ENCODE measurements at places on chromosomes 12 and 14.

- peak; percentile 50 for DNase-seq
Observed at GRCh38 chr12:124423761-124424515, 129.0 kb downstream of the RFLNA start.

GRCh38 chr12:110941391-110941790, 21.0 kb upstream of the MYL2 start:
- DNase-seq, result no peak

DNA sequence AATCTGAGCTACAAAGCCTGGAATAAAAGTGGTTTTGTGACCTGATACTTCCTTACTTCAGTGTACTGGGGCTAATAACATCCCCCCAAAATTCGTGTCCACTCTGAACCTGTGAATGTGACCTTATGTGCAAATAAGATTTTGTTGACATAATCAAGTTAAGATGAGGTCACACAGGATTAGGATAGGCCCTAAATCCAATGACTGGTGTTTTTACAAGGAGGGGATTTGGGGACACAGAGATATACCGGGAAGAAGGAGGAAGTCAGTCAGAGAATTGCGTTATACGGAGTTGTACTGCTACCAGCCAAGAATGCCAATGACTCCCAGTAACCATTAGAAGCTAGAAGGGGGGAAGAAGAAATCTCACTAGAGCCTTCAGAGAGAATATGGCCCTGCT, 299.9 kb downstream of the ACSS3 start:
- no peak for DNase-seq

DNA sequence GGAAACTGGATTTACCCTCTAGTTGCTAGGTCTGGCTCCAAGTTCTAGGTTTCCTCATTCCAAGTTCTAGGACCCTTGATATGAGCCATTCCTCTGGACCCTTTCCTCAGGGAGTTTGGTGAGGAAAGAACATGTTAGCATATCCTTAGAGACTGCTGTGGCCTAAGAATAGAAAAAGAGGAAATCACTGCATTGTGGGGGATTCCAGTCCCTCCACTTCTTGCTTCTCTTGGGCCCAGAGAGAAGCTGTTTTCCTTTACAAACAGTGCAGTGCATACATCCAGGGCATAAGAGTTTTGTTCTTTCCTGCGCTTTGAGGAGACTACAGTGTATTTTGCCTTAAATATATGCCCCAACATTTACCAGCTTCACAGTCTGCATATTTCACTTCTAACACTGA, 59.0 kb downstream of the LLPH start:
- no peak for DNase-seq

GRCh38 chr12:57377103-57377840, 53.6 kb downstream of the R3HDM2 start:
- no peak for DNase-seq

GRCh38 chr12:2198005-2198501, 145.3 kb downstream of the CACNA1C start:
- DNase-seq, result no peak

DNA sequence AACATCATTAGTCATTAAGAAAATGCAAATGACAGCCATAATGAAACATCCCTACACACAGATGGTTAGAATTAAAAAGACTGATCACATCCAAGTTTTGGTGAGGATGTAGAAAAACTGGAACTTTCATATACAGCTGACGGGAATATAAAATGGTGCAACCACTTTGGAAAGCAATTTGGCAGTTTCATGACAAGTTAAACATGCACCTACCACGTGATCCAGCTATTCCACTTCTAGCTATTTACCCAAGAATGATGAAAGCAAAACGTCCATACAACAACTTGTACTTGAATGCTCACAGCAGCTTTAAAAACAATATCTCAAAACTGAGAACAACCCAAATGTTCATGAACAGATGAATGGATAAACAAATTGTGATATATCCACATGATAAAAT, 77.9 kb upstream of the AVPR1A start:
- DNase-seq, result no peak

DNA sequence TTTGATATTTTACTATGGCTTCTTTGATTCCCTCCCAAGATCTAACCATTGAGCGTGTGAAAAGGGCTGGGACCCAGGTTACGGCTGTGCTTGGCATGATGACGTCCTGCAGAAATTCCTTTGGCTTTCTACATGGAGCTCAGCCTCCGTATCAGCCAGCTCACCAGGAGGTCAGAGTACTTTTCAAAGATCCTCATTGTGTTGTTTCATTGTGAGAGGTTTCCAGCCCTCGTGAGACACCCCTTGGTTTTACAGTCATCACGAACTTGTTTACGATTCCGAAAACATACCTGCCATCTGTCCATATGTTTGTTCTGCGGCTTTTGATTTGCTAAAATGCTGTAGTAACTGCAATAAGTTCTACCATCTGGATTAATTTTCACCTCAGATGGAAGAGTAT, 453.1 kb downstream of the TMEM121 start:
- no peak for DNase-seq

GRCh38 chr12:107818984-107819383, 44.5 kb downstream of the ASCL4 start:
- DNase-seq, result no peak

DNA sequence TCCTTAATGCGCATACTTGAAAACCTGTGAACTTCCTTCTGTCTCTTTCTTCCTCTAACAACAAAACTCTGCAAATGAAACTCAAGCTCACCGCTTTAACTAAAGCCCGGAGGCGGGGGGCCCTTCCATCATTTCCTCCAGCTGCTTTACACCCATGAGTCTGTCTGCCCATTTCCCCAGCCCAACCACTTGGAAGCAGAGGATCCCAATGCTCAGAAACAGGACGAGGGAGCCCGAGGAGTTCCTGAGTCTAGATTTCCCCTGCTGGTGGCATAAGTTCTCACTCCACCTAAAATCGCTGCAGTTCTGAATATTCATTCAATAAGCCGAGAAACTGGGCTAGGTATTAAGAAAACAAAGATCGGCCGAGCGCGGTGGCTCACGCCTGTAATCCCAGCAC, 30.8 kb downstream of the GPR19 start:
- DNase-seq, result no peak

GRCh38 chr12:16919551-16919950, 313.6 kb upstream of the LMO3 start:
- no peak for DNase-seq

DNA sequence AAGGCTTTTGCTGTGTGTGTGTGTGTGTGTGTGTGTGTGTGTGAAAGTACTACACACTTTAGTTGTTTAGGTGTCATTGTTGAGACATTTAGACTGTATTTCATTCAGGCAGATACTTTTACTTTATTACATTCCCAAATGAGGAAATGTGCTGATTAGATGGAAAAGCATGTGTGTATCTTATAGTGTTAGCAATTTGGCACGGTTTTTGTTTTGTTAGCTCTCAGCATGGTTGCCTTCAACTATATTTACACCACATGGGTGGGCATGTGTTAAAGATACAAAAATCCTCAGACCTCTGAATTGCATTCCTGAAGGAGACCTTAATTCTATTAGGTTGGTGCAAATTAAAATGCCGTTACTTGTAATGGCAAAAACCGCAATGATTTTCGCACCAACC, 879.5 kb downstream of the DIO2 start:
- no peak for DNase-seq

DNA sequence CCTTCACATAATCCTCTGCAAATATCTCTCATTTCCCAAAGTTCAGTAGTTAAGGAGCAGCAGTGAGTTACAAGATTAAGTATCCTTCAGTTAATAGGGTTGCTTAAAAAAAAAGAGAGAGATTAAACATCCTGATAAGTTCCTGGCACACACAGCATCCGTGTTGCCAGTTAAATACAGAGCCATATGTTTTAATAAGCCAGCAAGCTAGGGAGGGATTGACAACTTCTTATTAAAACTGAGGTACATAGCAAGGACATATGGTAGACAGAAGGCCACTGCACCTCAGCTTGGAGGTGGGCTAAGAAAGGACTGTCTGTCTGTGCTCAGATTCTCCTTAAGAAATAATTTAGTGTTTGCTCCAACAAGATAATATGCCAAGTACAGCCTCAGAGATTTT, 9.6 kb upstream of the TMEM30B start:
- no peak for DNase-seq

- no peak for DNase-seq
Observed at GRCh38 chr12:90004319-90005074, 295.9 kb upstream of the ATP2B1 start.

- DNase-seq, result no peak
Observed at GRCh38 chr14:31201111-31201510, 6.5 kb downstream of the HECTD1 start.

DNA sequence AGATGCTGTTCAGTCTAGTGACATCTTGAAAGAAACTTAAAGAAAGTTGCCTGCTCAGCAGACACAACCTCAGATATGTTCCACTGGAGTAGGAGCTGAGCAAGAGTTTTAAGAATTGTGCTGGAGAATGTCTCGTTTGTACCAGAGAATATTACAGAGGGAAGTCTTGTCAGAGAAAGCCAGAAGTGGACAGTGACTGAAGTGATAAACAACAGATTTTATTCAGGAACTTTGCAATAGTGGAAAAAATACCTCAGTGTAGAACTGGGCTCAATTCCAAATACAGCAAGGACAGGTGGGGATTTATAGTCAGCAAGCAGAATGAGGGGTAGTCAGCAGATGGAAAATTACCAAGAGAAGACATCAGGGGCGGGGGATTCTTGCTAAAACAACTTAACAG, 18.6 kb downstream of the ZDHHC17 start:
- no peak for DNase-seq

DNA sequence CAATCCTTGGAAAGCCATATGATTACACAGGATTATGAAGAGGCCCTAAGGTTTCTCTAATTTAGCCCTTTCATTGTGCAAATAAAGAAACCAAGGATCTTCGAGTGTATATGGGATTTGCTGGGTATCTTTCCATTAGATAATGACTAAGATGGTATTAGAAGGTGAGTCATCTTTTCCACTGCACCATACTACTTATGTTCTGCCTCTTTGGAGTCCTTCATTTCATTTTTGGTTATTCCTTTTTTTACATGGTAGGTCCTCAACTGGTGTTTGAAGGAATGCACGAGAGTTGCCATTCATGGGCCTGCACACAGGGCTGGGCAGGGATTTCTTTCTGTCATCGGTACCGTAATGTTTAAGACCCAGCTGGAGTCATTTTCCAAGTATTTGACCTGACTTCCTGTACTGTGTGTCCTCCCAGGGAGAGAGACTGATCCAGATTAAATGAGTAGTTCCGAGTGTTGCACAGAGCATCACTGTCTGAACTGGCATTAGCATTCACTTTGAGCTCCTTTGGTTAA, 85.7 kb downstream of the BORCS5 start:
- no peak for DNase-seq

DNA sequence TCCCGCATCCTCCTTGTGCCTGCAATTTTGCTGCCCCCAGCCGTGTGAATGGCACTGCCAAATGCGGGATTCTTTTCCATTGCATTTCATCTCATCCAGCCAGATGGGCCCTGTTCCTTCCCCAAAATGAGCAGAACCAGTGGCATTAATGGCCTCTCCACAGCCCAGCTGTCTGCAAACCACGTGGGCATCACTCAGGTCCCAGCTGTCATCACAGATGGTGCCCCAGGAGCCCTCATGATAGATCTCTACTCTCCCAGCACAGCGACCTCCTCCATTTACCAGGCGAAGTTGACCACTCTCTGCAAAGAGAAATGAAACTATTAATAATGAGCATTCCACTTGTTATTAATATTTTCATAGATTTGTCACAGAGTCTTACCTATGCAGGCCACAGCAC, 17.1 kb downstream of the CD163 start:
- no peak for DNase-seq

GRCh38 chr14:104582662-104583061, 3.1 kb downstream of the C14orf180 start:
- DNase-seq, result no peak

GRCh38 chr12:4172999-4173398, 100.6 kb upstream of the CCND2 start:
- no peak for DNase-seq

DNA sequence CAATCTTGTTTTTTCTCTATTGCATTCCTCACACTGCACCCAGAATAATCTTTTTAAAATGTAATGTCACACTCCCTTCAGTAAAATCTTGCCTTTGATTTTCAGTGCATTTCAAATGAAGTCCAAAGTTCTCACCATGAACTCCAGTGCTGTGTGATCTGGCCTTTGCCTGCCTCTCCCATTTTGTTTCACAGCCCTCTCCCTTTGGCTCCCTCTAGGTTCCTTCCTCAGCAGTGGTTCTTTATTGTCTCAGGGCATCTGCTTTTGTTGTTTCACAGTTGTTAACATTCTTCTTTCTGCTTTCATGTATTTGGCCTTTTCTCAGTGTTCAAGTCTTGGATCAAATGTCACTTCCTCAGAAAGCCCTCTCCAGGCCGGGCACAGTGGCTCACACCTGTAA, 84.5 kb upstream of the AMN1 start:
- no peak for DNase-seq
